ENCODE measurements at places on chromosomes 12 and 14.
A peak's percentile ranks its signal among the peaks of the same experiment; 100 is the strongest.

DNA sequence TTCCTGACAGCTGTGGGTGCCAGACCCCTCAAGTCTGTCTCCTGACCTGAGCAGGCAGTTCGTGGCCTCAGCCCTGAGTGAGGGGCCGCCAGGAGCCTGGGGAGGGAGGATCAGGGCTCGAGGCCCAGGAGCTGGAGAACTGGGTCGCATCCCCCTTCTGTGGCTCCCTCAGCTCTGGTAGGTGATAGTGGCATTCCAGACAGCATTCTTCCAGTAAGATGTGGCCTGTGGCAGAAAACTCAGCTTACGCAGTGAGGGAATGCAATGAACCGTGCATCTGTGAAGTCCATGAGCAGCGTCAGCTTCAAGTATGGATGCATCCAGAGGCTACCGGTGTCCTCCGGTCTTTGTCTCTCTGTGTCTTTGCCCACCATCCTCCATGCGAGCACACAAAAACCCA, 28.4 kb upstream of the FBRSL1 start:
- no peak for DNase-seq

DNA sequence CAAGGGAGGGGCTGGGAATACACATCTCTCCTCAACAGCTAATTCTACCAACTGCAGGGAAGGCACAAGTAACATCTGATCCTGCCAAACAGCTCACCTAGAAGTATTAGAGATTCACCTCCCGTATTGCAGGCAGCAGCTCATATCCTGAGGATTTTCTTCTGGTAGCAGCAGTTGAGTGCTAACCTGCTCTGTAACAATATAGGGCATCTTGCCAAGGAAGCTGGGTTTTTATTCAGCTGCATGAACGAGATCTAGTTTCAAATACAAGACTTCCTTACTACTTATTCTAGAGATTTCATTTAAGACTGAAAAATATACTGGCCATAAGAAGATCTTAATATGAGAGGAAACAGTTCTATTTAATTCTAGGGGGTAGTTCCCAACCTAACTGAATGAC, 261.4 kb upstream of the USP15 start:
- DNase-seq, result no peak

- DNase-seq, result peak; percentile 40
Measured at GRCh38 chr12:21559855-21560569, 33.9 kb downstream of the SPX start.

DNA sequence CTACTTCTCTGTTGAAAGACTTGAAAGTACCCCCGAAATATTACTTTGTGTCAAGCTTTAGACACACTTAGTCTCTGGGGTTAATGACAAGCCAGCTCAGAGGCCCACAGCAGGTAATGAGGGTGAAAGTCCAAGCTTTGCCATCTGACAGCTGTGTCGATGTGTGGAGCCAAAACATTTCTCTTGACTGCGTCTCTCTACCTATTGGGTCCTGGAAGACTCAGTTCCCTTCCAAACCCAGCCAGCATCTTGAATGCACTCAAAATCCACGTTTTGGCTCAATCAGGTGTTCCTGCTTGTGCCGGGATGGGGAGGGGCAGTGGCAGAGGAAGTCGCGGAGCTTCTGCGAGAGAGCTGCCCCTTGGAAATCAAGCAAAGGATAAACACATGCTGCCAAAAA, 3.2 kb downstream of the PLXNC1 start:
- DNase-seq, result no peak

DNA sequence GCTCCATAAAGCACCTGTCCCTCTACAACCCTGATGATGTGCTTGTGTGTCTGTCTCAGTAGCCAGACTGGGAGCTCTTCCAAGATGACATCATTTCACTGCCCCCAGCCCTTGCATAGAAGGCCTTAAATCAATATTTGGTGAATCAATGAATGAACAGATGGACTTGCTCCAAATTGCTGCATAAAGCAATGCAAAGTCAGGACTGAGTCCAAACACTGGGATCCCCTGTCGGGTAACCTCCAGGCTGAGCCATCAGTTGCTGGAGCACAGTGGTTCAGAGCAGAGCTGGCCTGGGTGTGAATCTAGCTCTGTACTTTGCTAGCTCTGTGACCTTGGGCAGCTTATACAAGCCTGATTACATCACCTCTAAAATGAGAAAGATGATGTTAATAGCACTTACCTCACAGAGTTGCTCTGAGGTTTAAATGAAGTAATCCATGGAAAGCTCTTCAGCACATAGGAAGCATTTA, 120.3 kb upstream of the VASH1 start:
- no peak for DNase-seq

GRCh38 chr12:112546996-112547395, 128.2 kb downstream of the PTPN11 start:
- DNase-seq, result no peak

- DNase-seq, result no peak
Measured at GRCh38 chr12:4653257-4653656, 4.3 kb downstream of the NDUFA9 start.

DNA sequence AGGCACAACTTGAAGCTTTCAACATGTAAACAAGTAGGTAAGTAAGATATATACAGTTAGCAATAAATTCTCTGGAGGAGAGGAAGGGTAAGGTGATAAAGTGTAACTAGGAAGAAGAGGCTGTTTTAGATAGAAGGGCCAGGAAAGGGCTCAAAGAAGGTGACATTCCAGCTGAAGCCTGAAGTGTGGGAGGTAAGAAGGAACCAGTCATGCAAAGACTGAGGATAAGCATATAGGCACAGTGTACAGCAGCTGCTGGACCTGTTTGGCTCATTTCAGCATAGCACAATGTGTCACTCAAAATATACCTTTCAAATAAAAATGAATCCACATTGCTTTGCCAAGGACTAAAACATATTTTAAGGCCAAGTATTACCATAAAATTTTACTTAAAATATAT, 28.6 kb upstream of the ARL1 start:
- DNase-seq, result no peak

DNA sequence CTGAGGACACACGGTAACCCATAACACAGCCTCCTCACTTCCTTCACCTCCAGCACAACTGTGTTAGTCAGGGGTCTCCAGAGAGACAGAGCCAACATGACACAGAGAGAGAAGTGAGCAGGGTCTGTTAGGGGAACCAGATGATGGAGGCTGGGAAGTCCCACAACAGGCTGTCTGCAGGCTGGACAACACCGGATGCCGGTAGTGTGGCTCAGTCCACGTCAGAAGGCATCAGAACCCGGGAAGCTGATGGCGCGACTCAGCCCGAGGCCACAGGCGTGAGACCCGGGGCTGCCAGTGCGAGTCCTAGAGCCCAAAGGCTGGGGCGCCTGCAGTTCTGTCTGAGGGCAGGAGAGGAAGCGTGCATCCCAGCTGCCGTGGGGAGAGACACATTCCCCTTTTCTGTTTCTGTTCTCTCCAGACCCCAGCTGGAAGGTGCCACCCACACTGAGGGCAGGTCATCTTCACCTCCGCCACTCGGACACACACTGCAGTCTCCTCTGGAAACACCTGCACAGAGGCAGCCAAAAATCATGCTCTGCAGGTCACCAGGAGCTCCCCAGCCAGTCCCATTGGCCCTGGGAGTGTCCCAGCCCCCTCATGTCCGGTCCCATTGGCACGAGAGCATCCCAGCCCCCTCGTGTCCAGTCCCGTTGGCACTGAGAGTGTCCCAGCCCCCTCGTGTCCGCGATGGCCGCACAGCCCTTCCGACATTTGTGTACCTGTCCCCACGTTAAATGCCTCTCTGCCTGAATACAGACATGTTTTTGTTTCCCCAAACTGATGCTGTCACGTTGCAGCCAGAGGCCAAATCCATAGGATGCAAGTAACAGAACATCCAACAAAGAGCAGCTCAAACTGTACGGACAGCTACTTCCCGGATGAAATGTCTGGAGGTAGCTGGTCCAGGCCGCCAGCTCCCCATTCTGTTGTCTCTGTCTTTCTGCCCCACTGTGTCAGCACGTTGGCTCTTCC, 7.9 kb upstream of the FBRSL1 start:
- no peak for DNase-seq

DNA sequence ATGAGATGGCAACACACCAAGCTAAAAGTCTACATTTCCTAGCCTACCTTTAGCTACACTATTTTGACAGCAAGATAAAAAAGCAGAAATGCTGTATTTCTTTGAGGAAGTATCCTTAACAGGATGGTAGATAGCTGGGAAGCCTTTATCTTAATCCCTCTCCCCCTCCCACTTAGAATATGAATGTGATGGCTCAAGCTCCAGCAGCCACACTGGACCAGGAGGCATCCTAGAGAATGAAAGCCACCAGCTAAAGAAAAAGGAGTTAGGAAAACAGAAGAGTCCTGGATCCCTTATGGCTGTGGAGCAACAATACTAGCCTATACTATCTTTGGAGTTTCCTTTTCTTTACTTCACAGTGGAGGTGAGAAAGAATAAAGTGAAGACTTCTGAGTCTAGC, 15.1 kb downstream of the NAP1L1 start:
- DNase-seq, result no peak

All from RCC 7860 (cell line).